ENCODE measurements at places on chromosomes 11 and 22. TPM values are rescaled to one million over a fixed set of nuclear protein-coding genes. Genes with fewer than 3 reads are reported as not detected.

- H3K4me3 ChIP-seq, result no peak overlapping the region
- H3K4me1 ChIP-seq, result peaks cover 6% of the 10 kb centered on the region
- no peak overlapping the region for H3K27ac ChIP-seq
- no peaks in the 10 kb centered on the region for H3K36me3 ChIP-seq
Measured at GRCh38 chr11:45343444-45343843, 57.3 kb upstream of the SYT13 start.

GRCh38 chr11:3808861-3809623, 682 bp downstream of the PGAP2 start:
- H3K27me3 ChIP-seq, result no peaks in the 10 kb centered on the region
- no peak for DNase-seq
- peak overlapping the region; percentile 100 for H3K4me3 ChIP-seq
- peak overlapping the region; percentile 87 for H3K27ac ChIP-seq
- no peaks in the 10 kb centered on the region for H3K36me3 ChIP-seq
- H3K4me1 ChIP-seq, result peaks cover 15% of the 10 kb centered on the region

The RFPL1 gene
- total RNA-seq, result not detected

GRCh38 chr11:132792341-132793140, 739.8 kb downstream of the OPCML start:
- H3K36me3 ChIP-seq, result peaks cover 6% of the 10 kb centered on the region
- no peaks in the 10 kb centered on the region for H3K27me3 ChIP-seq
- no peaks in the 10 kb centered on the region for H3K4me1 ChIP-seq

DNA sequence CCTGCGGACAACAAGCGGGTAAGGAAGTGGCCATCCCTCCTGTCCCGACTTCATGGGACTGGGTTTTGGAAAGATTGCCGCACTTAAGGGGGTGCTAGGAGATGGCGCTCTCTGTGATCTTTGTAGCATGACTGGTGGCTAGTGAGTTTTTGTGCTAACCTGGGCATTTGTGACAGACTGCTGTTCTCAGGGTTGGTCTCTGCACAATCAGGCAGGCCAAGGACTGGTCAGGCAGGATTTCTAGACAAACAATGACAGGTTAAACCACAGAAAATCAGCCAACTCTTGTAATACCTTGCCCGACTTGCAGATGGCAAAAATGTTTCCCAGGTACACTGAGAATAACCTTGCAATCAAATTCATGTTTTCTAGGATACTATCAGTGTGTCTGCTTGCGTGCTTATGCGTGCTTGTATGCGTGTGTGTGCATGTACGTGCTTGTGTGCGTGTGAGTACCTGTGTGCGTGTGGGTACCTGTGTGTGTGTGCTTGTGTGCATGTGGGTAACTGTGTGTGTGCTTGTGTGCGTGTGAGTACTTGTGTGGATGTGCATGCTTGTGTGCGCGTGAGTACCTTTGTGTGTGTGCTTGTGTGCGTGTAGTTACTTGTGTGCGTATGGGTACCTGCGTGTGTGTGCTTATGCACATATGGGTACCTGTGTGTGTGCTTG, 25.6 kb upstream of the SORL1-AS1 start:
- no peak for DNase-seq
- peaks cover 5% of the 10 kb centered on the region for H3K36me3 ChIP-seq
- no peaks in the 10 kb centered on the region for H3K27me3 ChIP-seq
- H3K27ac ChIP-seq, result peak overlapping the region; percentile 26
- H3K4me1 ChIP-seq, result peaks cover 60% of the 10 kb centered on the region

GRCh38 chr11:88106666-88107065, 68.6 kb downstream of the RAB38 start:
- peaks cover 9% of the 10 kb centered on the region for H3K27me3 ChIP-seq
- H3K4me3 ChIP-seq, result no peak overlapping the region
- no peak for DNase-seq
- peaks cover 3% of the 10 kb centered on the region for H3K4me1 ChIP-seq
- H3K27ac ChIP-seq, result no peak overlapping the region

DNA sequence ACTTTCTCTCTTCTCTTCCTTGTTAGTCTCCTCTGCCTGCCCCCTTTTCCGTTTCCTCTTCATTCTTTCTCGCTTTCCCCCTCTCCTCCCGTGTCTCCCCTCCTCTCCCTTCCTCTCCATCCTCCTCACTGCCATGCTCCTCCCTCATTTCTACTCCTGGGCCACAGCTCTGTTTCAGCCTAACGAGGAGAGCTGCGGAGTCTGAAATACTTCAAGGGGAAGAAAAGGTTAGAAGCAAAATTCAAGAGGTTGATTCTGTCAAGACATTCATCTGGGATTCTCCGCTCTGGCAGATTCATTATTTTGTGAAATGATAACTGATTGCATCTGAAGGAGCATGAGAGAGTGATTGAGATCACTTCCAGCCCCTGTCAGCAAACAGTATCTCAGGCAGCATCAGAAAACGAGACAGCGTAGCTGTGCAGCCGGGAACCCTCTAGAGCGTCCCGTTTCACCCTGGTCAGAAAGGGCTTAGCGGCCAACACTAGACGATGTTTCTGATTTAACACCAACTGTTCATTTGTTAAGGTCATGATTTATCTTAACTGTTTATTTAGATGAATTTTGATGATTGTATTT, 279.3 kb upstream of the B3GAT1 start:
- no peaks in the 10 kb centered on the region for H3K36me3 ChIP-seq
- peaks cover 31% of the 10 kb centered on the region for H3K27me3 ChIP-seq
- no peak overlapping the region for H3K27ac ChIP-seq
- no peak overlapping the region for H3K4me3 ChIP-seq
- DNase-seq, result no peak
- H3K4me1 ChIP-seq, result no peaks in the 10 kb centered on the region

DNA sequence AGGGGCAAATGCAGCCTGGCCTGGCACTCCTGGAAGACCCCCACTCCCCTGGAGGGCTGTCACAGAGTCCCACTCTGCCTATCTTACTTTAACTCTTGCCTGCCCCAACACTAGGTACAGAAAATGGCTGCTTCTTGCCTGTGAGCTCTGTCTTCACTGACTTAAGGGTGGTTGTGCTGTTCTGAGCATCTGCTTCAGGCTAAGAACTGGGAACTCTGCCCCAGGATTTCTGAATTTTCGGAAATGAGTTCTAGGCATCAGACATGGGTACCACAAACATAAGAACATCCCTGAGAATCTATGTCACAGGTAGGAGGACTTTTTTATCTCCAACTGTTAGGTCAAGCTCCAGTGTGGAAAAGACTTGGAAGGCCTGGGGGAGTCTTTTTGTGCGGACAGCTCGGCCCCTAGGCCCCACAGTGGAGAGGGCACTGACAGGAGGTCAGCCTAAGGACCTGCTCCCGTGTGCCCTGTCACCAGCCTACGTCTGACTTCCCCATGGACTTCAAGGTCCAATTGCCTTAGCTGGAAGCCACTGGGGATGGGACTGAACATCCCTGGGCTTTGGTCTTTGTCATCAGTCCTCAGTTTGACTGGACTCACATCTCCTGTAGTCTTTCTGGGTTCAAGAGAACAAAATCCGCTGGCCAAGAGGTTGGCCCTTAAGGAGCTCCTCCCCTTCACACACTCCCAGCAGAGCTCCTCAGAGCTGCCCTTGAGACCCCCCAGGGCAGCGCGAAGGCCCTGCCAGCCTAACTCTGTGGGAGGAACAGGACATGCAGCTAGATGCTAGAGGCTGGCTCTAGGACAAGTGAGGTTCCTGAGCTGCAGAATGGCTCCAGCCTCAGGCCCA, 31.9 kb downstream of the PPP2R1B start:
- H3K27ac ChIP-seq, result no peak overlapping the region
- H3K4me3 ChIP-seq, result no peak overlapping the region
- H3K4me1 ChIP-seq, result no peaks in the 10 kb centered on the region
- DNase-seq, result no peak

The DTX4 gene
- total RNA-seq, result 0.17 TPM

DNA sequence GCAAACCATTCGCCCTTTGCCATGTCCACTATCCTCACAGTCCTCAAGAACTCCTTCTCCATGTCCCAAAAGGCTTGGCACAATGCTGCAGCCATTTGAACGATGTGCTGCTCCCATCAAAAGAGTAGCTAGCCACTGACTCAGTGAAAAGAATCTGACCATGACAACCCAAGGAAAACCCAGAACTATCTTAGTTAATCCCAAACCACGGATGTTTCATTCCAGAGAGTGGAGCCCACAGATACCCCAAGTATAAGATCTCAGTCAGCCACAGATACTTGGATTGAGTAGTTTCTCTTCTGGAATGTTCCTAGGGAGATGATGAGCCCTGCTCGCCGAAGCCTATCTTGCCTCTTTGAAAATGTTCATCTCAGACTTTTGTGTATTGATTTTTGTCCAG, 176.9 kb downstream of the NAV2 start:
- no peak for DNase-seq
- H3K4me3 ChIP-seq, result no peak overlapping the region
- no peaks in the 10 kb centered on the region for H3K36me3 ChIP-seq
- H3K27ac ChIP-seq, result no peak overlapping the region
- peaks cover 15% of the 10 kb centered on the region for H3K27me3 ChIP-seq

- no peaks in the 10 kb centered on the region for H3K27me3 ChIP-seq
- no peak overlapping the region for H3K27ac ChIP-seq
- no peak for DNase-seq
- H3K36me3 ChIP-seq, result no peaks in the 10 kb centered on the region
- H3K4me1 ChIP-seq, result peaks cover 24% of the 10 kb centered on the region
Measured at GRCh38 chr11:23543651-23544222, 683.5 kb upstream of the CCDC179 start.

DNA sequence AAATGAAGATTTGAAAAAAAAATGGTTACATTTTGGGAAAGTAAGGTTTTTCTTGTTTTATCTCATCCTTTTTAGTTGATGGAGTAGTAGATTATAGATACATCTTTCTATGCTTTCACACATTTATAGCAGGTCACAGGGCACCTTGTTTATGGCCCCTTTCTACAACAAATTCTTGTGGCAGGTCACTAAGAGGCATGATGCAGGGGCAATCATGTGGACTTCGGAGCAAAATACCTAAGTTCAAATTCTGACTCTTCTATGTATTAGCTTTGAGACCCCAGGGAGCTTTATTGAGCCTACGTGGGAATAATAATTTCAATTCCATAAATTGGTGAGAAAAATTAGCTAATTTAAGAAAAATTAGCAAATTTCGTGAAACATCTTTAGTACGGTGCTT, 177.4 kb downstream of the DSCAML1 start:
- no peaks in the 10 kb centered on the region for H3K4me1 ChIP-seq
- peaks cover 7% of the 10 kb centered on the region for H3K36me3 ChIP-seq
- H3K4me3 ChIP-seq, result no peak overlapping the region
- no peak for DNase-seq

The PIK3IP1 gene
- 1.0 TPM for total RNA-seq

The FLRT1 gene
- total RNA-seq, result not detected

- no peak overlapping the region for H3K4me3 ChIP-seq
- no peaks in the 10 kb centered on the region for H3K4me1 ChIP-seq
- no peaks in the 10 kb centered on the region for H3K27me3 ChIP-seq
- H3K27ac ChIP-seq, result no peak overlapping the region
Measured at GRCh38 chr11:128936606-128937251, 5.9 kb downstream of the TP53AIP1 start.

GRCh38 chr22:33192156-33192555, 134.0 kb upstream of the SYN3 start:
- DNase-seq, result no peak
- H3K27me3 ChIP-seq, result peaks cover 17% of the 10 kb centered on the region
- no peaks in the 10 kb centered on the region for H3K4me1 ChIP-seq
- H3K36me3 ChIP-seq, result no peaks in the 10 kb centered on the region
- no peak overlapping the region for H3K27ac ChIP-seq

DNA sequence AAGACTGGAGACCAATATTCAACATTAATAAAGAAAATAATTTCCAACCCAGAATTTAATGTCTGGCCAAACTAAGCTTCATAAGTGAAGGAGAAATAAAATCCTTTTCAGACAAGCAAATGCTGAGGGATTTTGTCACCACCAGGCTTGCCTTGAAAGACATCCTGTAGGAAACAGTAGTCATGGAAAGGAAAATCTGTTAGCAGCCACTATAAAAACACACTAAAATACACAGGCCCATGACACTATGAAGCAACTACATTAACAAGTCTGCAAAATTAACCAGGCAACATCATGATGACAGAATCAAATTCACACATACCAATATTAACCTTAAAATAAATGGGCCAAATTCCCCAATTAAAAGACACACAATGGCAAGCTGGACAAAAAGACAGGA, 2.4 kb upstream of the CASP4 start:
- H3K4me1 ChIP-seq, result peaks cover 39% of the 10 kb centered on the region
- H3K36me3 ChIP-seq, result peaks cover 53% of the 10 kb centered on the region
- H3K27me3 ChIP-seq, result no peaks in the 10 kb centered on the region
- H3K4me3 ChIP-seq, result no peak overlapping the region

DNA sequence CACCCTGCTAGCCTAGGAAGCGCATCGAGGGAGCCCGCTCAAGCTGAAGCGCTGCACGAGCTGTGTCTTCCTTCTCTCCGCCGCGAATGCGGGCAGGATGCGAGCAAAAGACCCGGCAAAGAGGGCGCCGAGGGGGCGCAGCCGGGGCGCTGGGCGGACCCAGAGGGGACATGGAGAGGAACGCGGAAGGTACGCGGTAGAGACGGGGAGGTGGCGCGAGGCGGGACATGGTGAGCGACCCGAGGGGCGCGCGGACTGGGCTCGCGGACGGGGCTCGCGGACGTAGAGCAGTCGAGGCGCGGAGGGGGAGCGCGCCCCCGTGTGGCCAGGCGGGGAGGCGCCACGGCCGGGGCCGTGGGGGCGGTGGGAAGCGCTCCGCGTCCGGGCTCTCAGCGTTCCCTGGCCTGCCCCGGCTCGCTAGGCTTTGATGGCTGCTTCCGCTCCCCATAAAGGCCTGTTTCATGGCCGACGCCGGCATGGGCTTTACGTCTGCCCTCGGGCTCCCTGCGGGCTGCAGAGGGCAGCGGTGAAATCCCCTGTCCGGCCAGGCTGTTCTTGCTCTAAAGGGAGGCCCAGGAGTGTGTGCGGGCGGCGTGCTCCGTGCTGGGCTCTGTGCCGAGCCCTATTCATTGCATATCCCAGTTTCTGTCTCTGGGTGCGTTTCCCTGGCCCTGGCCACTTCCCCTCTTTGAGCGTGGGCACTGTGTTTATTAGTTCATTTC, 31.2 kb upstream of the TRIM29 start:
- H3K4me3 ChIP-seq, result peak overlapping the region; percentile 58
- peaks cover 4% of the 10 kb centered on the region for H3K4me1 ChIP-seq
- DNase-seq, result peak; percentile 77
- H3K27me3 ChIP-seq, result peaks cover 60% of the 10 kb centered on the region

The C11orf98 gene
- total RNA-seq, result 131 TPM

The AIFM3 gene
- 1.5 TPM for total RNA-seq

- H3K4me1 ChIP-seq, result no peaks in the 10 kb centered on the region
- H3K27me3 ChIP-seq, result no peaks in the 10 kb centered on the region
- H3K4me3 ChIP-seq, result no peak overlapping the region
- no peaks in the 10 kb centered on the region for H3K36me3 ChIP-seq
Measured at GRCh38 chr11:132185726-132186592, 815.5 kb downstream of the NTM start.

The DCHS1 gene
- total RNA-seq, result 0.73 TPM

- H3K4me1 ChIP-seq, result peaks cover 9% of the 10 kb centered on the region
- H3K27me3 ChIP-seq, result no peaks in the 10 kb centered on the region
- H3K36me3 ChIP-seq, result no peaks in the 10 kb centered on the region
- no peak for DNase-seq
- H3K27ac ChIP-seq, result no peak overlapping the region
Measured at GRCh38 chr22:41772198-41772597, 28.3 kb upstream of the CCDC134 start.

GRCh38 chr22:36267896-36268485, 15.1 kb downstream of the APOL1 start:
- peaks cover 8% of the 10 kb centered on the region for H3K36me3 ChIP-seq
- DNase-seq, result no peak
- no peaks in the 10 kb centered on the region for H3K27me3 ChIP-seq
- H3K4me3 ChIP-seq, result no peak overlapping the region
- H3K4me1 ChIP-seq, result peaks cover 15% of the 10 kb centered on the region

All from natural killer cell treated with Interleukin-12 subunit alpha and Interleukin-12 subunit beta and Interleukin-15 and Interleukin-18, amount 100 ng/mL, for 72 hours (primary cell).